ENCODE measurements at places on chromosomes 4 and X.

GRCh38 chr4:83251447-83251830 lies 33.2 kb downstream of the COQ2 start:
- no peak for DNase-seq

DNA sequence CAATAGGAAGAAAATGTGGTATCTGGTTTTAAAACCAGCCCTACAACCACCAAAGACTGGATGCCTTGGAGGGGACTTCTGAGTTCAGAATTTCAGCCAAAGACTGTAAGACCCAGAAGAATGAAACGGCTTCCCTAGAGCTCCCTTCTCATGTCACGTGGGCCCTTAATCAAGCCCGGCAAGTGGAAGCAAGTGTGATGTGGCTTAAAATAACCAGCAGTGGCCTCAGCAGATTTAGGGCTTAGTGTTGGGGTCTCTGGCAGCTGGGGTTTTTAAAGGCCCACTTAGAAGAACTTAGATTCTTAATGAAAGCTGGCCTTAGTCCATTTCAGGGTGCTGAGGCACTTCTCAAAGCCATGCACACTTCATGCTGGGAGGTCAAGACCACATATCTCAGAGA lies 111.2 kb upstream of the TBC1D9 start:
- DNase-seq, result no peak

DNA sequence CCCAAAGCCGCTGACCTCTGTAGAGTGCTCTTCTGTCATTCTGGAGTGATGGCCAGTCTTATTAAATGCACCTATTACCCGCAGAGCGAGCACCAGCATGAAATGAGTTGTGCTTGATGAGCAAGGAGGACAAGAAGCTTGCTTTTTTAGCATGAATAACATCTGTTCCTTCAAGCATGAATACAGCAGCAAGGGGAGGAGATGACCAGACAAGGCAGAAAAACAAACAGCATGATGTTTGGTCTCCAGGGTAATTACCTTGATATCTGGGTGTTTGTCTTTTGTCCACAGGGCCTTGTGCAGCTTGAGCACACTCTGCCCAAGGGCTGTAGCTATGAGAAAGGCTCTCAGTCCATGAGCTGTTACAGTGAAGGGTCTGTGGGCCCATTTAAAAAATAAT lies 324.8 kb upstream of the DDX53 start:
- no peak for DNase-seq

- DNase-seq, result no peak
Measured at GRCh38 chr4:42363614-42364013, 33.7 kb upstream of the SHISA3 start.

DNA sequence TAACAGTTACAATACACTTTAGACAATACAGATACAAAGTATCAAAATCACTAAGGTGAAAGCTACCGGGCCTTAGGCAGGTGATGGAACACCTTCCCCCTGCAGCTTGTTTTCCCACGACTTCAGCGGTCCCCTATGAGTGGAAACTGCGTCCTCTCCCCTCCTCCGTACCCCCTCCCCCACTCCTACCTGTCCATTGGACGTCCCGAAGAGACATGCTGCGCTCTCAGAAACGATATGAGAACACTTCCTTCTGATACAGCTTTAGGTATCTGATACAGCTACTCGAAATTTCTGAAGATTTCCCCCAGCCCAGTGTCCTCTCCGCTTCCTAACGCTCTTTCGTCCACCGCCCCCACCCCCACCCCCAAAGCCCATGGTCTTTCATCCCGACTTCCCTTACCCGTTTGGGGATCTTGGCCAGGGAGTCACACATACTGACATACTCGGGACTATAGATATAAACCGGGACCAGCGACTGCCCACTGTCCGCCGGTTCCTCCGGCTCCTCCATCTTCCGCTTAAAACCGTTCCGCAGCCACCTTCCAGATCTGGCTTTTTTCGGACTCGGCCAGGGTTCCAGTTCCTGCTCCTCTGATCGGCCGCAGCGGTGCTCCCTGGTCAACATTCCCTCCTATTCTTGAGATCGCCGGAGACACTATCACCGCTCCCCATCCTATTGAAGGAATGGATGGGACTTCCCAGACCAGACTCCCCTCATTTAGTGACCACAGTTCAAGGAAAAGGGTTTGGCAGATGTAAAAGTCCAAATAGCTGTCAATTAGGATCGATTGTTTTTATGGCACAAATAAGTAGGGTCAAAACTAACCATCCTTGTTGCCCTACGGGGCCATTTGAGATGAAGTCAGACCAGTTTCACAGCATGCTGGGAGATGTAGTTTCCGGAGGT lies at the start of gene HDAC8:
HDAC8 (minus strand) TSS at position 596 of the 910 bp plus-strand sequence; CDS start at position 514, 82 bp downstream.
- DNase-seq, result peak; percentile 48

DNA sequence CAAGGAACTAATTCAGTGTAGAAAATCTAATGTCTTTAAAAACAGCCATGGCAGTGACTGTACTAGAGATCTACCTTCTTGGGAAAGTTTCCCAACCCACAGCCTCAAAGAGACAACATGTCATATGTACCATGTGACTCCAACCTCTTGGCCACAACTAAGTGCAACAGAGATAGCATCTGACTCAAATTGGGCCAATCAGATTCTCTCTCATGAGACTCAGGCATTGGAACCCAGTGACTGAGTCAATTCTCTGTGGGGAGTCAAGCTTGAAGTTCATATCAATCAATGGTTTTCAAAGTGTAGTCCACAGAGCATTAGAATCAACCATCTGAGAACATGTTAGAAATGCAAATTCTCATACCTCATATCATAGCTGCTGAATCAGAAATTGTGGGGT lies 123.3 kb downstream of the MBNL3 start:
- no peak for DNase-seq

DNA sequence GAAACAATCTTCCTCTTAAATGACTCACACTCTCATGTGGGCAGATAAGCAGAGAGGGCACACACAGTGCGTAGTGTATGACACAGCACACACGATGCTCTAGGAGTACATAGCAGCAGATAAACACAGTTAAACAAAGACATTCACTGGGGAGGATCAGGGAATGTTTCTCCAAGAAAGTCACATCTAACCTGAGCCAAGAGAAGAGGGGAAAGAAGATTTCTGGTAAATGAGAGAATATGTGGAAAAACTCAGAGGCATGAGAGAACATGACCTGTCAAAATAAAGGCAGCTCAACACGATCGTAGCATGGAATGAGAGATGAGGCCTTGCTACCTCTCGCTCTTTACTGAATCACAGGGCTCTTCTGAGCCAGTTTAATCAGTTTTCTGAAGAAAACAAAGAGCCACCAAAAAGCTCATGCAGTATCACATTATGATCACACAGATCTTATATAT lies 251.0 kb downstream of the ANK2 start:
- no peak for DNase-seq
